ENCODE measurements at places on chromosomes 4 and X.

DNA sequence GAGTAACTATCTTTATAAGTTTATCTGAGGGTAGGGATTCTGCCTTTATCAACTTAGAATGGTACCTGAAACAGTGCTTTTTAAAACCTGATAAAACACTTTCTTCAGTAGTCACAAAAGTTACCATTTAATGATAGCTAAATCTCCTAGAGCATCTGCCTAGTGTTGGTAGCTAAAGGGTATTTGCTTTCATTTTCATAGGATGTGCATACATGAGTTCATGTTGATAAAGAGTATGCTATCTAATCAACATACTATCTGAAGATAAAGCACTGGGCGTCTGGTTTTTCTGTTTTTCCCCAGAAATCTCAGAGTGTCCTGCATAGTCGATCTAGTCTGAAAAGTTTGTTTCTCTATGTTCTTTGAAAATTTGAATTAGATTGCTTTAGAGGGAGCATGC is 75.1 kb downstream of the ADGRL3 start:
- peak; percentile 32 for DNase-seq

- no peak for DNase-seq
Observed at GRCh38 chrX:67961516-67961915, 417.7 kb downstream of the AR start.

GRCh38 chr4:52350926-52351325 is 299.8 kb downstream of the SPATA18 start:
- no peak for DNase-seq

- no peak for DNase-seq
Observed at GRCh38 chr4:5112333-5113095, 61.2 kb downstream of the STK32B start.

DNA sequence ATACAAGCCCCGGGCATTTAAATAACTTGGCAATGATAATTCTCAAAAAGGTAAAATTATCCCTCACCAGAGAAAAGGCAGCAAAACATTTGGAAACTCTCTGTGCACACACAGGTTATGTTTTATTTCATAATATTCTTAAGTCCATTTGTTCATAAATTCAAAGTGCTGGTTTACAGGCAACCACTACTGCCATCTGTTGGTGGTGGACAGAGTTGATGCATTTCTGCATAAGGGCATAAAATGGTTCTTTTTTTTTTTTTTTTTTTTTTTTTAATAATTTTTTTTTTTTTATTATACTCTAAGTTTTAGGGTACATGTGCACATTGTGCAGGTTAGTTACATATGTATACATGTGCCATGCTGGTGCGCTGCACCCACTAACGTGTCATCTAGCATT is 31.5 kb upstream of the IL21 start:
- peak; percentile 80 for DNase-seq

- no peak for DNase-seq
Observed at GRCh38 chr4:6011271-6011671, 7.0 kb downstream of the C4orf50 start.

- DNase-seq, result no peak
Observed at GRCh38 chr4:109378076-109378475, 55.5 kb upstream of the SEC24B start.

- DNase-seq, result peak; percentile 47
Observed at GRCh38 chrX:36609616-36610585, 398.3 kb upstream of the FAM47C start.

DNA sequence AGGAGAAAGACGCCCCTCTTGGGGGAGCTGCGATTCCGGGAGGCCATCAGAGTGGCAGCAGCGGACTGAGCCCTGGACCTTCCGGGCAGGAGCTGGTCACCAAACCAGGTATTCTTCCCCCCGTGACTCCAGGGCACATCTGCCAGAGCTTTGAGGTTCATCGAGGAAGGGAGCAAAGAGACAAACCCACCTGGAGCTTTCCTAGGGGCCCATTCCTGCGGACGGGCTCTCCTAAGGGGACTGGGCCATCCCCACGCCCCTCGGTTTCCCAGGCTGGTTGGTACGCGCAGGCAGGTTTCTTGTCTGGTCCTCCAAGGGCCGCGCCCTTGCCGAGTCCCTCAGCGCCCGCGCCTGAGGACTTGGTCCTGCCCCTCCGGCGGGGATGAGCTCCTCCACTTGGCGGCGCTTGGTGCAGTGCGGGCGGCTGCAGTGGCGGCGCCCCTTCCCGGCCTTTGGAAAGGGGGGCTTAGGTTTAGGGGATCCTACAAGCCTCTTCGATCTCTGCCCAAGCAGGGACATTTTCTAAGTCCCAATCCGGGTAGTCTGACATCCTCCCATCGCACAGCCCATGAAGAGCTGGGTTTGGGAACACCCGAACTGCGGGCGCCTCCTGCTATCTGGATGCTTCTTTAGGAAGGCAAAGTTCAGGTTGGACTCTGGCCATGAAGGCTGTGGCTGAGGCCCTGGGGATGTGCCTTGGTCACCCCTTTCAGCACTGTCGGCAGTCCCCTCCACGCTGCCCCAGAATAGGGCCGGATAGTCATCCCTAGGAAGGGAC is 538 bp downstream of the STBD1 start:
- peak; percentile 72 for DNase-seq

DNA sequence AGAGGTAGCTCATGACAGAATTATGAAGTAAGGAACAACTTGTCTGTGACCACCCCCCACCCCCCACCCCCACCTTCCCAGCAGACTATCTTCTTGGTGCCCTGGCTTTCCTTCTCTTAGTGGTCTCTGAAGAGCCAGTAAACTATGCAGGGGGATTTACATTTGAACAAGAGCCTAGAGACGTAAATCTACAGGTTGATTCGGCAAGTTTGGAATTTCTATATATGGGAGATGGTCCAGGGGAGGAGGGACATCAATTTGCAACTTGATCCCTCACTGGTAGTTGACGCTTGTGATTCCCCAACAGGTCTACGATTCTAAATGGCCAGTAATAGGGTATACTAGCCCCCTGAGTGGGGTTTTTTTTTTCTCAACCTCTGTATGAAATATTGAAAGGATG is 36.7 kb downstream of the IL13RA1 start:
- DNase-seq, result no peak

DNA sequence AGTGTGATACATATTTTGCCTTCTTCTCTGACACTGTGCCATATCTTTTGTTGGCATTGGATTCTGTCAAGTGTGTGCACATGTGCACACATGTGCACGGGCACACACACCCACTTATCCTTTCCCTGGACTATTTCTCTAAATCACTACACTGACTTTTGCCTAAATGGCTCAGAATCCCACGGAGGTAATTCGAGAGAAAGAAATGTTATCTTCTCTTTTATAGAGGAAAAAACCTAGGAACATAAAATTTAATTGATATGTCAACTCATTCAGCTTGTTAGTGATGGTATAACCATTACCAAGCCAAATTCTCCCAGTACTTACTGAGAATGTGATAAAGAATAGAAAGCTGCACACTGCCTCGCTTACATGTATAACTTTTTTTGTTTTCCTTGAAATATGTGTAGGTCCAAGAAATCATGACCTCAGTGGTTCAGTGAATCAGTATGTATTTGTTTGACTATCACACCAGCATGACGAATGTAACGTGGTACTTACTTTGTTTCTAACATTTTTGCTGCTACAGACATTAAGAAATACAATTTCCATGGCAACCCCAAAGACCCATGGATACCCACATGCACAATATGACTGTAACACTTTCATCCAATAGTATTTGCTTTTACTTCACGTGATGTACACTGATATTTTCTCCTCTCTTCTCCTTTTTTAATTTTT is 163.0 kb downstream of the PCDH7 start:
- DNase-seq, result no peak

DNA sequence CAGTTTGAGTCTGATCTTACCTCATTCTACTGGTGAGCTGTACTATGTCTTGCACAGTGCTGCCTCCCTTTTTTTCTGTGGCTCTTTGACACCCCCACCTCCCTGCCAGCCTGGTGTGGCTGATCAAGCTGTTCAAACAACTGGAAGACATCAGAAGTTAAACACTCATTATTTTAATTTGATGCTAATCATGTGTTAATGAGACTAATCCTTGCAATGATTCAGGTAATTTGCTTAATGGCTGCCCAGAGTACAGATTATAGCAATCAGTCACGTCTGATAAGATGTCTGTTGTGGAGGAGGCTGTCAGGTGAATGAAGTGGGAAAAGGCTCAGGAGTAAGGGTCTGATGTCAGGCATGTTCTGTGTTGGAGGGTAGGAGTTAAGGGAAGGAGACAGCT is 87.4 kb upstream of the GK2 start:
- DNase-seq, result no peak

GRCh38 chr4:152289941-152290340 is 246.0 kb downstream of the FBXW7 start:
- DNase-seq, result no peak

DNA sequence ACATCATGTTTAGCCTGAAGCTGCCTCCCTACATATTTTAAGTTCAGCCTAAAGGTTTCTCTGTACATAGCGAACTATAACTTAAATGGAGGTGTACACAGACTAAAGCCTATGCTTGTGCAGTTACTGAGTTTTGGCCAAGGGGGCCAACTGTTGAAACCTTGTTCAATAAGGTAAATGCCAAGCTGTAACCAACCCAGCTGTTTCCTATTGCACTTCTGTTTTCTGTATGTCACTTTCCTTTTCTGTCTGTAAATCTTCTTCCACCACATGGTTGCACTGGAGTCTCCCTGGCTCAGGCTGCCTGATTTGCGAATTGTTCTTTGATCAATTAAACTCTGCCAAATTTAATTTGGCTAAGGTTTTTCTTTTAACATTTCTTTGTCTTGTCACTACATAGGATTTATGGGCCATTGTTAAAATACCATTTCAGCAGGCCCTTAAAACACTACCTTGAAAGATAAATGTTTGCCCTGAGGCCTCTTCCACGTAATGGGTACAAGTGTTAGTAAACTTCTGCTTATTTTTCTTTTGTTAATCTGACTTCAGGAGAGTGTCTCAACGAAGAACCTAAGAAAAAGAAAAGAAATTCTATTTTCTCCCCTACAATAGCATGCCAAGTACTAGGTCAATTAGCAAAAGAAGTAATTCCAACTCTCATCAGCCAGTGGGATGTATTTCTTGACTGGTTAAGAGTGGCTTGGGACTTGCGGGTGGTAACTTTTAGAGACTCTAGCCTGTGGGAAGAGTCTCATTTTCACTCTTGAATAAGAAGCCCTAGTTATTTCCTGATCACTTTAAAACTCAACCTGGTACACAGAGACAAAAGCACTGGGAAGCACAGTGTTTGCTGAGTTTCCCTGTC is 45.7 kb upstream of the PRSS12 start:
- DNase-seq, result peak; percentile 15

- peak; percentile 31 for DNase-seq
Observed at GRCh38 chr4:7134737-7135388, 57.5 kb upstream of the SORCS2 start.

- no peak for DNase-seq
Observed at GRCh38 chrX:41198410-41198809, 113.2 kb downstream of the USP9X start.

DNA sequence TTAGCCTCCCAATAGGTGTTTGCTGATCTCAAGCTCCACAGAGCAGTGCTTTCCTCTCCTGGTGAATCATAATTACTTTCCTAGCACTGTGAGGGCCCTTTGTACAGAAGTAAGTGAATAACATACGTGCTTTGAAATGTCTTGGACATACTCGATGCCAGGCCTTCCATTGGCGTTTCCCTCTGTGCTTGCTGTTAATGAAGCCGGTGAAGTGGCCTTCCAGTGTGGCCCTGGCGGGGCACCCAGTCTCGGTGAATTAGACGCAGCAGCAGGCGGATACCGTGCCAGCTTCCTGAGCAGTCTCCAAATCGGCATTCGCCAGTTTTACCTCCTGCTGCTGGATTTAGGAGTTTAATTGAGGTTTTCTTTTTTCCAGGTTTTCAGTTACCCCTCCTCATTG is 132.3 kb downstream of the HMX1 start:
- DNase-seq, result no peak

DNA sequence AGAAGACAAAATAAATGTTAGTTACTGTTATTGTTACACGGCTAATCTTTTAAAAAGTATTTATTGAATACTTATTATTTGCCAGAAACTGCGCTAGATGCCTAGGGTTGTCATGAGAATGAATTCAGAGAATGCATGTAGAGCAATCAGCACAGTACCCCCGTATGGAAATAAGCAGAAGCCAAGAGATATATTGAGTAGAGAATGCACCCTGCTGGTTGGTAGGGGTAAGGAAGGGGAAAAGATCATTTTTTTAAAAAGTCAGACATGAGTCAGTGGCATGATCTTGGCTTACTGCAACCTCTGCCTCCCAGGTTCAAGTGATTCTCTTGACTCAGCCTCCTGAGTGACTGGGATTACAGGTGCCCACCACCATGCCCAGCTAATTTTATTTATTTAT is 13.1 kb upstream of the DRP2 start:
- DNase-seq, result peak; percentile 63

DNA sequence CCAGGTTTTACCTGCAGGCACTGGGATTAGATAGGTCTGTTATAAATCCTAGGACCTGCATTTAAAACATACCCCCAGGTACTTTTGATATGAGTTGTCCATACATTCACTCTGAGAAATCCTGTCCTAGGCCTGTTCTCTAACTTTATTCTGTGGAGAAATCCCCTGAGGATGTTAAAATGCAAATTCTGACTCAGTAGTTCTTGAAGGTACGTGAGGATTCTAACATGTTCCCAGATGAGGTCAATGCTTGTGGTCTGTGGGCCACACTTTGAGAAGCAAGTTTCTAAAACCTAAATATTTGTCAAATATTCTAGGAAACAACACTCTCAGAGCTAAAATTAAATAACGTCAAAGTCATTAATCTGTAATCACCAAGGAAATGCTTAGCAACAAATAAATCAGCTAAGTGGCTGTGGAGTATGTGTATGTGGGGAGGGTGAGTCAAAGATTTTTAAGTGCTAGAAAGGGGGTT is 101.3 kb upstream of the MAGEB16 start:
- no peak for DNase-seq

DNA sequence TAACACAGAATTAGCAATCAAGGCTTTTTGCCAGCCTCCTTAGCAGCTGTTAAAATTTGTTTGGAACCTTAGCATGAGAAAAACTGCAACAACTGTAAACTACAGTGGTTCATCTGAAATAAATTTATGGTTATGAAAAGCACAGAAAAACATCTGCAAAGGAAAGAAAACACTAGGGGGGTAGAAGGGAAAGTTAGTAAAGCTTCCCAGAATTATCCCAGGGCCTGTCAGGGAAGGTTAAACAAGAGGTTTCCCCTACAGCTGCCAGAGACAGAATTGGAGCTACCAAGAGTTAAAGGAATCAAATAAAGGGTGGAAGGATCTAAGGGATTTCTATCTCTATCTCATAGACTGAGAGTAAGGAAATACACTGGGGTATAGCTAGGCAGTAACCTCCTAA is 234.7 kb upstream of the DIAPH2 start:
- no peak for DNase-seq

DNA sequence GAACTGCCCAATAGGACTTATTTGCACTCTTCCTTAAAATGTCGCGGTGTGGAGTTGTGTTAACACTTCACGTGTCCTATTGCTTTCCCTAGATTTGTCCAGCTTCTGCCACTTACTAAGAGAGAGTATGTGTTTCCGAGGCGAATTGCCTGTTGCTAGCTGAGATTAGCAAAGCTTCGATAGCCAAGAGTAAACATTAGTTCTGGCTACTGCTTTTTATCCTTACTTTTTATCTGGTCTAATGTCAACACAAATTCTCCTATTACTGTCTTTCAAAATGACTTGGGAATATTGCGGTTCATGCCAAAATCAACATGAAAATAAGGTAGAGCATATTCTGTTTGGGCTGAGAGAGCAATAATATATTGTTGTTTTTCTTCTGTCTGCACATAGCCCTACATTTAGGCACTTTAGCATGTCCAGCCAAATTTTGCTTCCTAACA is 90.4 kb upstream of the VEGFC start:
- DNase-seq, result no peak

All from OCI-M1 (cell line).